ENCODE measurements at places on chromosomes 6 and 20. TPM values are rescaled to one million over a fixed set of nuclear protein-coding genes. Genes with fewer than 3 reads are reported as not detected.

The CLDN20 gene
- not detected for polyA plus RNA-seq

The IMPG1 gene
- polyA plus RNA-seq: not detected

The EPB41L1 gene
- 4.2 TPM for polyA plus RNA-seq

The TP53INP2 gene
- polyA plus RNA-seq: 42.8 TPM

The MCCD1 gene
- not detected for polyA plus RNA-seq

The IRF4 gene
- polyA plus RNA-seq: 0.03 TPM

The ERVFRD-1 gene
- 0.04 TPM for polyA plus RNA-seq

The LGSN gene
- polyA plus RNA-seq: not detected

The RPL7L1 gene
- 90.6 TPM for polyA plus RNA-seq

The POPDC3 gene
- polyA plus RNA-seq: 132 TPM

The COL20A1 gene
- 0.08 TPM for polyA plus RNA-seq

The SCGN gene
- not detected for polyA plus RNA-seq

The TMEM244 gene
- not detected for polyA plus RNA-seq

The TMEM151B gene
- polyA plus RNA-seq: not detected
